ENCODE measurements at places on chromosomes 7 and 10.

GRCh38 chr7:25375805-25376600, 147.7 kb upstream of the NPVF start:
- no peak for DNase-seq

- DNase-seq: no peak
Measured at GRCh38 chr7:141190495-141190894, 116.6 kb downstream of the TMEM178B start.

GRCh38 chr10:101089520-101090299, 27.9 kb downstream of the KAZALD1 start:
- no peak for DNase-seq

DNA sequence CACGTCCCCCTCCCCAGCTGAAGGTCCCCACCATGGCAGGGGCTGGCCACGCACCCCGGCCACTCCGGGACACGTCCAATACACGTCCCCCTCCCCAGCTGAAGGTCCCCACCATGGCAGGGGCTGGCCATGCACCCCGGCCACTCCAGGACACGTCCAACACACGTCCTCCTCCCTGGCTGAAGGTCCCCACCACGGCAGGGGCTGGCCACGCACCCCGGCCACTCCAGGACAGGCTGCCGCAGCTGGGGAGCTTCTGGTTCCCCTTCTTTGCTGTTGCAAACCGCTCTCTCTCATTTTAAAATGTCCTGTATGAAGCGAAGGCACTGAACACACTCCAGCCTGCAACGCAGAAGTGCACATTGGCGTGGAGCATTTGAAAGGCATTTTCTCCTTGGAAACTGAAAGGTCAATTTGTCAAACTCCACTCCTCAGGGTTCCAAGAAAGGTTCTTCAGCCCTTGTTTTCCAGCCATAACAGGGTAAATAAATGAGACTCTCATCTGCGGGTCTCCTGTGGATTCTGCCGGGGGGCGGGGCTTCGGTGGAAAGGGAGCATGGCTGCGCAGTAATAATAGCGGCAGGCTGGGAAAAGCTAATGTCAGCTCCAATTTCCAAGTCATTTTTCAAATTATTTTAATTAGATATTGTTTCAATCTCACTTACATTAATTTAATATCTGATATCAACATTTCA, 580.3 kb downstream of the DNAJB6 start:
- no peak for DNase-seq

DNA sequence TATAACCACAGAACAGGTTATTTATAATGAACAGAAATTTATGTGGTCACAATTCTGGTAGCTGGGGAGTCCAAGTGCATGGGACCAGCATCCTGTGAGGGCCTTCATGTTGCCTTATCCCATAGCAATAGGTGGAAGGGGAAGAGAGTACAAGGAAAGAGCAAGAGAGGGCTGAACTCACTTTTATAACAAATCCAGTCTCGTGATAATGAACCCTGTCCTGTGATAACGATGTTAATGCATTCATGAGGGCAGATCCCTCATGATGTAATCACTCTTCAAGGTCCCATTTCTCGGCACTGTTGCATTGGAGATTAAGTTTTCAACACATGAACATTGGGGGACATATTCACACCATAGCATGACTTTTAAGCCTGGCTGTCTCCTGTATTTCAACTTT, 27.4 kb upstream of the CCDC7 start:
- DNase-seq: no peak
